ENCODE measurements at places on chromosomes 6 and 20. TPM values are rescaled to one million over a fixed set of nuclear protein-coding genes. Genes with fewer than 3 reads are reported as not detected.

GRCh38 chr6:13479971-13480434, 7.4 kb downstream of the GFOD1 start:
- DNase-seq = no peak

GRCh38 chr6:322940-323729, 30.8 kb downstream of the DUSP22 start:
- no peak for DNase-seq

GTSF1L gene
- polyA plus RNA-seq = not detected

DNA sequence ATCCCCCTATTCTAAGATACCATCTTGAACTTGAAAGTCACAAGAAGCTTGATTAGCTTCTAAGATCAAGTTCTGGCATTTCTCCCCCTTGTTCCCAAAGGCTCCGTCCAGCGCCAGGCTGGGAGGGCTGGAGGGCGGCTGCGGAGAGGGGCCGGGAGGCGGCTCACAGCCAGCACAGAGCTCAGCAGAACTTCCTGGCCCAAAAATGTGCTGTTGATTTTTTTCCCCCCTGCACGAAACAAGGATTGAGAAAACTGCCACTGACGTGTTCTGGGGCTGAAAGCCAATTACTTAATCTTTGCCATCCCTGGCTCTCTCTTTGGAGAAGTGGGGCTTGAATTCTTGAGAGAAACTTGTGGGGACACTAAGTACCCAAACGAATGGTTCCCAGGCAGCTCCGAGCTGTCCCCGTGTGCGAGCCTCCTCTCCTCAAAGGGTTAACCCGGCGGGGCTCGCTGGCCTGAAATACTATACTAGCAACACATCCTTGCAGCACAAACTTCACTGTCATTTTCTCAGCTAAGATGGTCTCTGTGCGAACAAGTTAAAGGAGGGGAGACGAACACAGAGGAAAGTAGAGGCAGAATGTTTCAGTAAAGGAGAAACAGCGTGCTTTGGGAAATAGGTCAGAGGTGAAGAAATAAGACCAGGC, 452 bp downstream of the TRAF3IP2 start:
- peak; percentile 95 for DNase-seq

TNFRSF6B gene
- 2.1 TPM for polyA plus RNA-seq

TMEM151B gene
- polyA plus RNA-seq = 0.94 TPM

DNA sequence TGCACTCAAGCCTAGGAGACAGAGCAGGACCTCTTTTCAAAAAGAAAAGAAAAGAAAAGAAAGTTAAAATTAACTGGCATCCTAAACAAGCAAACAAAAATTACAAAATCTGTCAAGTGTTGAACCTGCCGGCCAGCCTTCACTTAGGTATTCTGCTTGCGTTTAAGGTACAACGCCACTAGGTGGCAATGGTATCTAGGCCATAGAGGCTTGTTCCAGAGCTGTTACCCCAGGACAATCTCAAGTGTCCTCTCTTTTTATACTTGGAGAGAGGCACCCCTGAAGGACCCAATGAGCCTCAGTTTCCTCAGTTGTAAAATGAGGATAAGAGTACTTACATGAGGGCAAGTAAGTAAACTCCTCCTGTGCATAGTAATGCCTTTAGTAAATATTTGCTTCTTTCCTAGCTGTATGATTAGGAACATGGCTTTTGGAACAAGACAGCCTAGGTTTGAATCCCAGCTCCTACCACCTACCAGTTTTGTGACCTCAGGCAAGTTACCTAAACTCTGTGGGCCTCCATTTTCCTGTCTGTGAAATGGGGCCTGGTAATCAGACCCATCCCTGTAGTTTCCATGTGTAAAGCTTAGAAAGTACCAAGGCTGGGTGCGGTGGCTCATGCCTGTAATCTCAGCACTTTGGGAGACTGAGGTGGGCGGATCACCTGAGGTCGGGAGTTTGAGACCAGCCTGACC, 5.8 kb upstream of the PACSIN1 start:
- DNase-seq = peak; percentile 24

GRCh38 chr6:154428897-154429296, 72.3 kb upstream of the IPCEF1 start:
- DNase-seq = no peak

DNA sequence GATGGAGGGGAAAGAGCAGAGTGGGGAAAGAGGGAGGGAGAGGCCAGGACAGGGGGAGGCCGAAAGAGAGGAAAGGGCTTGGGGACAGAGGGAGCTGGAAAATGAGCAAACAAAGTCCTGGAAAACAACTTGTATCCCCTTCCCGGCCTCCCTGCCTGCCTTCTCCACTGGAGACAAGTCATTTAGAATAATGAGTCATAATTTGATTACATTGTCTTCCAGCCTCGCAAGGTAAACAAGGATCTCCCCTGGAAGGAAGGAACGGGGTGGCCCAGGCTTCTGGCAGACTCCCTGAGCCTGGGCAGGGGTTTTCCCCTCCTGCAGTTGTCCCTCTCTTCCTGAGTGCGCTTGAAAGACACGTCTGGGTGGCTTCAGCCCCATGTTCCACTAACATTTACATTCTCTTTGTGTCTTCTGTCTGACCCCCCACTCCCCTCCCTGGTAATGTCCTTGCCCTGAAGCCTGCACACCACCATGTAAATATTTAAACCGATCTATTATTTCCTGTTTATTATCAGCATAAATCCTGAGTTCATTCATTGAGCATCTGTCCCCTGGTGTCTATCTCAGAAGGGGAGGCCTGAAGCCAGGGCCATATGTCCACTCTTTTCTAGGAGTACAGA, 12.1 kb upstream of the MRPS18A start:
- DNase-seq = no peak

GRCh38 chr20:44455126-44455525, 20.5 kb upstream of the TTPAL start:
- DNase-seq = no peak

- DNase-seq = no peak
Measured at GRCh38 chr6:16998461-16998860, 103.4 kb upstream of the STMND1 start.

- no peak for DNase-seq
Measured at GRCh38 chr6:117270055-117270842, 4.9 kb downstream of the VGLL2 start.

FAM217A gene
- polyA plus RNA-seq = 2.5 TPM

DNA sequence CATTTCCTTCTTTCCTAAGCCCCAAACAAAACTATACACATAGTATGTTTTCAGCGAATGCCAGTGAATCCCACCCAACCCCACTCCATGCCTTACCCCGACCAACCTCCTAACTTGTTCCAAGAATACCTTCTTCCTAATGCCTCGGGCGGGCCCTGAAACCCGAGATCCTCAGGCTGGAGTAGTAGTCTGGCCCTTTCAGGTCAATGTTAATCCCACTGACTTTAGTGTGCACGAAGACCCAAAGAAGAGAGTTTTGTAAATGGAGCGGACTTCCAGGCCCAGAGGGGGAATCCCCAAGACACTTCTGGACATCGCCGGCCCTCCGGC, 394 bp downstream of the YIPF3 start:
- no peak for DNase-seq

GRCh38 chr20:57065646-57066045, 200.8 kb downstream of the BMP7 start:
- no peak for DNase-seq

HLA-DRB1 gene
- polyA plus RNA-seq = 18.4 TPM

ZSCAN12 gene
- 20.6 TPM for polyA plus RNA-seq

TMEM217 gene
- polyA plus RNA-seq = 2.6 TPM

DNA sequence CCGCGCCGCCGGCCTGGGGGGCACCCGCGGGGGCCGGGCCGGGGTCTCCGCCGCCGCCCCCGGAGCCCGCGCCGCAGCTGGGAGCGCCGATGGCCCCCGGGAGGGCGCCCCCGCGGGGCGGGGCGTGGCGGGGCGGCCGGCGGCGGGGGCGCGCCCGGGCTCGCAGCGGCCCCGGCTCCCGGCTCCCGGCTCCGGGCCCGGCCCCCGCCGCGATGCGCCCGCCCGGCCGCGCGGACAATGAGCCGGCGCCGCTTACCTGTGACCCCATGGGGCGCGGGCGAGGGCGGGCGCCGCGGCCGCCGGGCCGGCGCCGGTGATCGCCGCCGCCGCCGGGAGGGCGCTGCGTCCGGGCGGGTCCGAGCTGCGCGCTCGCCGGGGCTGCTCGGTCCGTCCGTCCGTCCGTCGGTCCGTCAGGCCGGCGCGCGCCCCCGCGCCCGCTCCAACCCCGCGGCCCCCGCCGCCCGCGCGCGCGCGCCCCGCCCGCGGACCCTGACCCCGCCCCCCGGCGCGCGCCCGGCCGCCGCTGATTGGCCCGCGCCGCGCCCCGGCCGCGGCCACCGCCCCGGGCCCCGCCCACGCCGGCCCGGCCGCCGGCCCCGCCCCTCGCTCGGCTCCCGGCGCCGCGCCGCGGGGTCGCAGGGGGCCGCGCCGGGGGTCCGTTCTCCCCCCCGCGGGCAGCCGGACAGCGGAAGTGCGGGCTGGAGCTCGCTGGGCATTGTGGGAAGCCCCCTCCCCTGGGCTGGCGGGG, at the start of gene ZBTB46:
Gene ZBTB46, minus strand, starts transcription at position 424 of the 748 bp plus-strand sequence. CDS start 40,507 bp downstream, outside the sequence.
- DNase-seq = no peak

MUC21 gene
- polyA plus RNA-seq = 0.07 TPM

GRCh38 chr20:11355345-11355744, 562.3 kb upstream of the BTBD3 start:
- no peak for DNase-seq

CALHM4 gene
- not detected for polyA plus RNA-seq

GRCh38 chr6:40900791-40901190, 138.2 kb downstream of the UNC5CL start:
- DNase-seq = no peak

- DNase-seq = no peak
Measured at GRCh38 chr6:68126089-68126749, 508.9 kb upstream of the ADGRB3 start.

GRCh38 chr6:109424946-109425345, 15.5 kb downstream of the PPIL6 start:
- DNase-seq = no peak

B3GAT2 gene
- 1.9 TPM for polyA plus RNA-seq

GRCh38 chr6:169398342-169399105, 144.9 kb upstream of the THBS2 start:
- DNase-seq = no peak

- DNase-seq = no peak
Measured at GRCh38 chr6:160049346-160049745, 72.3 kb upstream of the SLC22A1 start.

GRCh38 chr6:155498370-155498769, 42.7 kb upstream of the NOX3 start:
- no peak for DNase-seq

SIGLEC1 gene
- 2.1 TPM for polyA plus RNA-seq

TREML1 gene
- 1.5 TPM for polyA plus RNA-seq

SLC22A7 gene
- not detected for polyA plus RNA-seq

- no peak for DNase-seq
Measured at GRCh38 chr6:143612186-143612585, 65.6 kb upstream of the PHACTR2 start.

DNA sequence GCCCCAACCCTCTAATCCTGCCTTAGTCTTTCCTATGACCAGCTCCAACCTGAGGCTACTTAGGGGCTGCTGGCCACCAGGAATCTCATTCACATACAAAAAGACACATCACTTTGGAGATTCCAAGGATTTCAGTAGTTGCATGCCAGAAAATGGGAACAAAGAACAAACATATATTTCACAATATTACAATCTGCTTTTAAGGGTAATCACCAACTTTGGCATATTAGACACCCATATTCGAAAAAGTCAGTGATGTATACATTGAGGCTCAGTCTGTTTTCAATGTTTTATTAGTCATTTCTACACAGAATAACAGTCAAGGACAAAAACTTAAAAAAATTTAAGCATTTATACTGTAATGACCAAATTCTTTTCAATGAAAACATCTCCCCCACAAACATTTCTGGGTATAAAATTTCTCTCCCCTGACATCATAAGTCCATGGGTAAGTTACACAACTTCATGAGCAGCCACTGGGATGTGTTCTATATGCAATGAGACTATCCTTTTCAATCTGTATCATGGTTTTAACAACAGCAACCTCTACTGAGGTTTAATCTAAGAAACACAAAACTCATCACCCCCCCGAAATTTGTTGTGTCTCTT, 103.5 kb downstream of the MAP7 start:
- DNase-seq = no peak

GRCh38 chr6:14020551-14020950, 95.8 kb downstream of the RNF182 start:
- no peak for DNase-seq

GRCh38 chr6:111129013-111129412, 41.7 kb downstream of the SLC16A10 start:
- DNase-seq = peak; percentile 26

GRCh38 chr6:5190507-5190906, 70.2 kb downstream of the LYRM4 start:
- DNase-seq = no peak

DNA sequence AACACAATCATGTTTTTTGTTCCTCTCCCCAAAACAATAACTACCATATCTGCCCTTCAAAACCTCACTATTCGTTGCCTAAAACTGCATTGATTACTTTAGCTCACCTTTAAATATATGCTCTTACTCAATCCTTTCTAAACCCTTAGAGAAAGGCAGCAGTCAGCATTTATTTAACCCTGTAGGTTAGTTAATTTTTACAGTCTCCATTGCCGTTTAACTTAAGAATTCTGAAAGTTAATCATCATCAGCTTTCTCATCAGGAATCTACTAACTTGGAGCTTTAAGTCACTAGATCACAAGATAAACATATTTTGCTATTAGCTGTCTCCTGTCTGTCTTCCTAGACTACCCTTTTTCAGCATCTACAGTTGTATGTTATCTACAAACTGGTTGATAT, 991.9 kb downstream of the EPHA7 start:
- DNase-seq = no peak

NOX3 gene
- not detected for polyA plus RNA-seq

DNA sequence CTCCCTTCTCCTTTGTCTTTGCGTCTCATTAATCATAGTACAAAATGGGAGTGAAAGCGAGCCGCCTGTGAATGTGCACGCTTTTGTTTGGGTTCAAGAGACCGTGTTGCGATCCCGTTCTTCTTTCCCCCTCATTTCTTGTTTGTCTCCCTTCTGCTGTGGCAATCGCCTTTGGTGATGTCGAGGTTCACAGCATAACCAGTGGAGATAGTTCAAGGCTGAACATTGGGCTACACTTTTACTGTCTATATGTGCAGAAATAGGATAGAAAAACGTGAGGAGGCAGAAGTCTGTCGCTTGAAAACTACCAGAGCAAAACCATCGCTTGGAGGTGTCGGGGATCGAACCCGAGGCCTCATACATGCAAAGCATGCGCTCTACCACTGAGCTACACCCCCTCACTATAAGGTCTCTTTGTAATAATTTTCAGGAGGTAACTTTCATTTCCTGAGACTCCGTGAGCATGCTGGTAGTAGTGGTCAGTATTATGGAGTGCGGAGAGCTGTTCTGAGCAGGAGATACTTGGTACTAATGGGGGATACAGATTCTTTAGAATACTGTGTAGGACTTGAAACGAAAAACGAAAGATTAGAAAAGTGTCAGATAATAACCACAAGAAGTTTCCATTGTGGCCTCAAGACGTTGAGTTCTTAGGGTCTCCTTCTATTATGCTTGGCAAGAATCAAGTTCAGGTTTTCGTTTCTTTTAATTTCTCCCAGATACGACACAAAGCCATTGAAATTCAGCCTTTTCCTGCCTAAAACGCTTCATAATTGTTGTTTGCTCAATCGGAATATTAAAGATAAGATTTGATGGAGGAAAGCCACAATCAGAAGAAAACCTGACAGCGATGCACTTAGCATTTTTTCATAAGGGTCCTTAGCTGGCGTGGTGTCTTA, 106.6 kb downstream of the TRIM27 start:
- no peak for DNase-seq

All from right lung (tissue), 10 donors.